ENCODE measurements at places on chromosomes 1 and 21. TPM values are rescaled to one million over a fixed set of nuclear protein-coding genes. Genes with fewer than 3 reads are reported as not detected.
A peak's percentile ranks its signal among the peaks of the same experiment; 100 is the strongest.

The KRTAP7-1 gene
- not detected for total RNA-seq

DNA sequence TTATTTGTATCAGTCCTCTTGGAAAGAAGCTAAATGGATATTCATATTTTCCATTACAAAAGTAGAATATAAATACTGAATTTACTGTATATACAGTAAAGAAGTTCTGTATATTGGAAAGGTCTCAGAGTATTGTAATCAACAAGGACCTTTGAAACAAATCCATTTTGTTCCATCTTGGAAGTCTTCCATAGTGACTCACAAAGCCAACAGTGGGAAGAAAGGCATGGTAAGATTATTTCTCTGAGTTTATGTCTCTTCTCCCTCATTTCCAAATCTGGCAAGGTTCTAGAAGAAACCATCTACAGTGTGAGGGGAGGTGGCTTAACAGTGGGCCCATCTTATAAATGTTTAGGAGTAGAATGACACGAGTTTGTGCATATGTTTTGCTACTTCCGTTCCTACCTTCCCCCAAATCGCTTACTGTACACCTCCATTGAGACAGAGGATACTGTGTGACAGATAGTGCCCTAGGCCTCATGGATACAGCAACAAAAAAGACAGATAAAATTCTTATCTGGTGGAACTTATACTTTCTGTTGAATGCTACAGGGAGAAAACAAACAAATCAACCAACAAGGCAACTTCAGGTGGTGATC lies 22.1 kb upstream of the SSX2IP start:
- no peaks in the 10 kb centered on the region for H3K36me3 ChIP-seq
- no peaks in the 10 kb centered on the region for H3K4me1 ChIP-seq
- H3K27ac ChIP-seq: no peak overlapping the region
- DNase-seq: no peak
- H3K27me3 ChIP-seq: no peaks in the 10 kb centered on the region

The OLFML2B gene
- 0.85 TPM for total RNA-seq

GRCh38 chr1:213984387-213985208 lies 3.2 kb upstream of the PROX1 start:
- peaks cover 26% of the 10 kb centered on the region for H3K27me3 ChIP-seq
- H3K36me3 ChIP-seq: peaks cover 5% of the 10 kb centered on the region
- peak overlapping the region; percentile 29 for H3K4me3 ChIP-seq
- H3K4me1 ChIP-seq: peaks cover 65% of the 10 kb centered on the region

- H3K4me3 ChIP-seq: no peak overlapping the region
- DNase-seq: no peak
- peaks cover 5% of the 10 kb centered on the region for H3K27me3 ChIP-seq
- H3K27ac ChIP-seq: peak overlapping the region; percentile 31
These were observed 3.3 kb downstream of the GCSAML start for GRCh38 chr1:247552231-247552630.

GRCh38 chr1:21335088-21335691 lies 44.9 kb upstream of the ECE1 start:
- DNase-seq: no peak
- H3K27ac ChIP-seq: peak overlapping the region; percentile 36
- peak overlapping the region; percentile 62 for H3K4me3 ChIP-seq
- H3K36me3 ChIP-seq: peaks cover 14% of the 10 kb centered on the region
- H3K27me3 ChIP-seq: peaks cover 17% of the 10 kb centered on the region
- H3K4me1 ChIP-seq: peaks cover 69% of the 10 kb centered on the region

GRCh38 chr1:97824624-97825023 lies 96.2 kb downstream of the DPYD start:
- H3K4me3 ChIP-seq: no peak overlapping the region
- DNase-seq: no peak
- H3K27me3 ChIP-seq: no peaks in the 10 kb centered on the region
- H3K36me3 ChIP-seq: no peaks in the 10 kb centered on the region

- H3K4me3 ChIP-seq: no peak overlapping the region
- no peak for DNase-seq
- no peaks in the 10 kb centered on the region for H3K36me3 ChIP-seq
- H3K27ac ChIP-seq: no peak overlapping the region
These were observed 4.8 kb upstream of the ASB17 start for GRCh38 chr1:75937034-75937433.

DNA sequence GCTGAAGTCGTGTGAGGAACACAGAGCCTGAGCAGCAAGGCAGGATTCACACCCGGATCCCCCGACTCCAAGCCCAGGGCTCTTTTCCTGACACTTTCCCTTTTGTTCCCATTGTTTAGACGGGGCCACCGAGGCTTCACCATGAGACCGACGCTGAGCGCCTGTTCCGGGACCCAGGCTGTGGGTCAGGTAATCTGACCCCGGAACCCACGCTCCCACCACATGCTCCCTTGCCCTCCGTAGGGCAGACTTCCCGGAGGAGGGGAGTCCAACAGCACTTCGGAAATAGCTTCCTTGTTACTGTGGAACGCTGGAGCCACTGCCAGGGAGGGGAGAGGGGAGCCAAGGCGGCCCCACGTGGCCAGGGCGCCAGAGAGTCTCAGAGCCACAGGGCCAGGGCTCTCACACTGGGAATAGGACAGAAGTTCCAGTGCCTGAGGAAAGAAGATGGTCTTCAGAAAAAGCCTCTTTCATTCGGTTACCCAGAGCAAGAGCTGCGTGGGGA lies 18.4 kb downstream of the RUNX3 start:
- peaks cover 13% of the 10 kb centered on the region for H3K36me3 ChIP-seq
- peaks cover 5% of the 10 kb centered on the region for H3K27me3 ChIP-seq
- no peak for DNase-seq

DNA sequence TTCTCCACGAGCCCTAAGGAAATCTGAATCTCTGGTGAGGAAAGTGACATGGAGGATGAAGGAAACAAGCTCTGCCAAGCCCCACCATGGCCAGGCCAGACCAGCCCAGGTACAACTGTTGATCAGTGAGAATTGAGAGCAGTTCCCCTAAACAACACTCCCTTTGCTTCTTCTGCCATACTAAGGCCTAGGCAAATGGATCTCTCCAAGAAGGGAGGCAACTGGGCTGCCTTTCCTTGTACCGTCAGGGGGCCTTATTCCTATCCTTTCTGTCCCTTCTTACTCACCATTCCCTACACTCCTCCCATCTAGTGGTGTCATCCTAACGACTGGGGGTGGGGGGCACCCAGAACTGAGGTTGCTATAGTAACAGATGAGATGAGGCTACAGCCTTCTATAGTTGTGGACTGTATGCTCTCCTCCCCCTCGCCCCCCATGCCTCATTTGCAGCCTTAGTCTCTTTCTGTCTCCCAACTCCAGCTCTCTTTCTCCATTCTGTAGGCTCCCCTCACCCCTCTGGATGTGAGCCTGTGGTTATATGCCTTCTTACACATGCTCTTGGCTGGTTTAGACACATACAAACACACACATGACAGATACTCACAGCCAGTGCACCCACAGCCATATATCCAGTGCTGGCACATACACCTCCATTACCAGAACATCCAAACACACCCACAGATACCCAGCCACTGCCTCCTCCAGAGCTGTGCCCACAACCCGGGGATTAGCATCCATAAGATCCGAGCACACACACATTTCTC lies 3.6 kb downstream of the PEA15 start:
- peaks cover 87% of the 10 kb centered on the region for H3K4me1 ChIP-seq
- peak overlapping the region; percentile 95 for H3K27ac ChIP-seq
- H3K4me3 ChIP-seq: peak overlapping the region; percentile 89
- peaks cover 63% of the 10 kb centered on the region for H3K36me3 ChIP-seq

DNA sequence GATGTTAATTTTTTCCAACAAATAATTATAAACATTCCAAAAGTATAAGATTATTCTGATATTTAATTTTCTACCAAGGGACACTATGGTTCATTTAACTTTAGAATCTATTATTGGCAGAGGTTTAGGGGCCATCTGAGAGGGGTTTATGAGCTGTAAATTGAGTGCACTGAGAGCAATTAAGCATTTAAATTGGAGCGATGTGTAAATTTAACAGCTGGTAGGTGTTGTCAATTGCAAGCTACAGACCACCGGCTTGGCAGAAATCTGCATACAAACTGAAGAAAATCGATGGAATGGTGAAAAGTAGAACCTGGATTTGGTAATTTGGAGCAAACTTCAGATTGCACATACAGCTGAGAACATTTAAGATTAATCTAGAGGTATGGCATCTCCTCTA lies 55.8 kb upstream of the MTF2 start:
- H3K4me3 ChIP-seq: no peak overlapping the region
- H3K27ac ChIP-seq: no peak overlapping the region
- H3K36me3 ChIP-seq: no peaks in the 10 kb centered on the region
- DNase-seq: no peak
- peaks cover 2% of the 10 kb centered on the region for H3K27me3 ChIP-seq

- no peak overlapping the region for H3K4me3 ChIP-seq
- peaks cover 5% of the 10 kb centered on the region for H3K27me3 ChIP-seq
- H3K36me3 ChIP-seq: peaks cover 8% of the 10 kb centered on the region
- H3K4me1 ChIP-seq: no peaks in the 10 kb centered on the region
- no peak overlapping the region for H3K27ac ChIP-seq
These were observed 250.2 kb upstream of the C1orf174 start for GRCh38 chr1:4150262-4150661.

- H3K27me3 ChIP-seq: peaks cover 4% of the 10 kb centered on the region
- H3K4me1 ChIP-seq: peaks cover 7% of the 10 kb centered on the region
- DNase-seq: no peak
- no peak overlapping the region for H3K4me3 ChIP-seq
- no peaks in the 10 kb centered on the region for H3K36me3 ChIP-seq
These were observed 34.1 kb downstream of the NFIA start for GRCh38 chr1:61116421-61116820.

The SMPDL3B gene
- total RNA-seq: 3.3 TPM

The SMYD3 gene
- total RNA-seq: 35.4 TPM

- no peak overlapping the region for H3K27ac ChIP-seq
- no peaks in the 10 kb centered on the region for H3K27me3 ChIP-seq
These were observed 133.2 kb upstream of the GRIK3 start for GRCh38 chr1:37167479-37167878.

The LRRC39 gene
- total RNA-seq: 0.64 TPM

The ZBTB7B gene
- total RNA-seq: 23.3 TPM

- DNase-seq: no peak
- no peaks in the 10 kb centered on the region for H3K27me3 ChIP-seq
- no peaks in the 10 kb centered on the region for H3K36me3 ChIP-seq
- no peak overlapping the region for H3K27ac ChIP-seq
These were observed 94.3 kb downstream of the PSMG1 start for GRCh38 chr21:39088831-39089380.

- DNase-seq: no peak
- H3K27me3 ChIP-seq: no peaks in the 10 kb centered on the region
- no peak overlapping the region for H3K4me3 ChIP-seq
- H3K4me1 ChIP-seq: peaks cover 4% of the 10 kb centered on the region
- no peaks in the 10 kb centered on the region for H3K36me3 ChIP-seq
These were observed 155.1 kb upstream of the DNAH14 start for GRCh38 chr1:224774378-224774777.

DNA sequence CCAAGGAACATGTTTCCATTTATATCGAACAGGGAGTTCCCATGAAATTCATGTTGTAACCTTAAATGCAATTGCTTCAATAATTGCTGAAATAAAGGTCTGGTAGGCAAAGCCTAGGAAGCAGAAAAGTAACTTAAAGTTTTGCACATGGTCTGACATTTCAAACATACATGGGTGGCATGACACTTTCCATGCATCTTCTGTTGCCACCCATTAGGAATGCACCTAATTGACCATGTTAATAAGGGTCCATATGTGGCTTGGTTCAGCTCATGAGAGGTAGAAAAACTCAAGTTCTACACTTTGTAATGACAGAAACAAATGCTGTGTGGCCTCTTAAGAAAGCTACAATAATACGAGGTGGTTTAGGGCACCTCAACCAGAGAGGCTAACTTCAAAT lies 72.0 kb upstream of the GORAB start:
- no peaks in the 10 kb centered on the region for H3K4me1 ChIP-seq
- no peak overlapping the region for H3K27ac ChIP-seq
- peaks cover 11% of the 10 kb centered on the region for H3K36me3 ChIP-seq
- no peak for DNase-seq

DNA sequence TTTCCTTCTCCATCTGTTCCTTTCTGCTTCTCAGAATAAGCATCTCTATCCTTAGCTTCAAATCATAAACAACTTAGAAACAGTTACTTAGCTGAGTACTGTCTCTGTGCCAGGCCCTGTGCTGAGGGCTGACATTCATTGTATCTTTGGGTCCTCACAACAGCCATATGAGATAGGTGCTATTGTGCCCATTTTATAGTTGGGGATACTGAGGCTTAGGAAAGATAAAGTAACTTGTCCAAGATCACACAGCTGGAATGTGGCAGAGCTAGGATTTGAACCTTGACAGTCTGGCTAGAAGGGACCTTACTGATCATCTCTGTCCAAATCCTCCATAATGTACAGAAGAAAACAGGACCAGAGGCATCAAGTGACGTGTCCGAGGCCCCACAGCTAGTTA lies 25.0 kb downstream of the CD247 start:
- no peak overlapping the region for H3K27ac ChIP-seq
- no peaks in the 10 kb centered on the region for H3K36me3 ChIP-seq
- H3K4me3 ChIP-seq: no peak overlapping the region
- peaks cover 6% of the 10 kb centered on the region for H3K4me1 ChIP-seq
- peaks cover 9% of the 10 kb centered on the region for H3K27me3 ChIP-seq
- no peak for DNase-seq

- H3K27me3 ChIP-seq: peaks cover 2% of the 10 kb centered on the region
- no peak overlapping the region for H3K4me3 ChIP-seq
- DNase-seq: no peak
- H3K27ac ChIP-seq: no peak overlapping the region
- no peaks in the 10 kb centered on the region for H3K36me3 ChIP-seq
- peaks cover 18% of the 10 kb centered on the region for H3K4me1 ChIP-seq
These were observed 373.8 kb downstream of the TGFB2 start for GRCh38 chr1:218718977-218719376.

The MYOG gene
- total RNA-seq: 15.7 TPM

DNA sequence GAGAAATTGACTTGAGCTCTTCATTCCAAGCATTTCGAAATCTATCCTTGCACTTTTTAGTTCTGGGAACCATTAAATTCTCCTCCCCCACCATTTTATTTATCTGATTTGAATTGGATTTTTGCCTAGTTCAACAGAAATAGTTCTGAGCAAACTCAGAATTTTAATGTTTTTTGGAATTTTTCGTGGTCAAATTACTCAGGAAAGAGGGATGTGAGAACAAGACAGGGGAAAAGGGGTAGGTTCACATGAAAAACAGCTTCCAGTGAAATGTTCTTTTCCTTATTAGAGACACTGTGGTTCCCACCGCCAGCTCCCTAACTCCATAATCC lies 5.7 kb upstream of the ZNF697 start:
- H3K36me3 ChIP-seq: peaks cover under 1% of the 10 kb centered on the region
- no peak for DNase-seq
- H3K4me3 ChIP-seq: no peak overlapping the region
- H3K4me1 ChIP-seq: peaks cover 27% of the 10 kb centered on the region
